Islet precursor cell (in vitro differentiated cells): ENCODE measurements at places on chromosomes 7 and 10.

- DNase-seq: peak; percentile 42
Measured at GRCh38 chr10:48542471-48543181, 62.2 kb downstream of the ARHGAP22 start.

- no peak for DNase-seq
Measured at GRCh38 chr10:129448539-129448938, 18.5 kb upstream of the MGMT start.

- no peak for DNase-seq
Measured at GRCh38 chr10:101218351-101219138, 10.7 kb downstream of the LBX1 start.

GRCh38 chr7:47385536-47386125, 196.3 kb downstream of the TNS3 start:
- no peak for DNase-seq

GRCh38 chr10:102262744-102263370, 17.5 kb downstream of the GBF1 start:
- no peak for DNase-seq

DNA sequence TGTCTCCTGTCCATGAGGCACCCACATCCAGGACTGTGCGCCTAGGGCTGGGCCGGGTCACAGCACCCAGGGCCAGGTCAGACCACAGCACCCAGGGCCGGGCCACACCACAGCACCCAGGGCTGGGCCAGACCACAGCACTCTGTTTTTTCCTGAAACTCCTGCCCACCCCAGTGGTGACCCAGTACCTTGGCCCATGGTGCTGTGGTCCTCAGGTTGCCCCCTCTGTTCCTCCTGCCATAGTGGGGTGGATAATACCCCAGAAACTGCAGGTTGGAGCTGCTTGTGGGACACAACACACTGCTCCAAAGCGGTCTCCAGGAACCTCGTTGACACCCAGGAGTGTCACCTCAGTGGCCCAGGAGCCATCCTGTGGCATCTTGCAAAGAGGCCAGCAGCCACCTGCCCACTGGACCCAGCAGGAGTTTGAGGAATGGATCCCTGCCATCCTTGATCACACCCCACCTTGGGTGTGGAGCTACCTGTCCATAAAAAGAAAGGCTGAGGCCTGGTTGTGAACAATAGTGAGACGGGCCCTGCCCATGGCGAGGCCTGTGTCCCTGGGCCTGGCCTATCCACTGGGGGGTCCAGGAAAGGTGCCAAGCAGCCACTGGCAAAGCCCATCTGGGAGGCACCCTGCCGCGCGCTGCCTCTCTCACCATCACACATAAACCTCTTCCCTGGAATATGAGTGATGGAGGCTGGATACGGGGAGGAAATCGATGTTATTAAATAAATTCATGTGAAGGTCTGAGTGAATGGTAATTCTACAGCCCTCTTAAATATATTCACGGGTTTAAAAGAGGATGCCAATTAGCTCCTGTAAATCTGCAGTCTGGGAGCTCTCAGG, 89.0 kb downstream of the NKX6-2 start:
- DNase-seq: peak; percentile 37

DNA sequence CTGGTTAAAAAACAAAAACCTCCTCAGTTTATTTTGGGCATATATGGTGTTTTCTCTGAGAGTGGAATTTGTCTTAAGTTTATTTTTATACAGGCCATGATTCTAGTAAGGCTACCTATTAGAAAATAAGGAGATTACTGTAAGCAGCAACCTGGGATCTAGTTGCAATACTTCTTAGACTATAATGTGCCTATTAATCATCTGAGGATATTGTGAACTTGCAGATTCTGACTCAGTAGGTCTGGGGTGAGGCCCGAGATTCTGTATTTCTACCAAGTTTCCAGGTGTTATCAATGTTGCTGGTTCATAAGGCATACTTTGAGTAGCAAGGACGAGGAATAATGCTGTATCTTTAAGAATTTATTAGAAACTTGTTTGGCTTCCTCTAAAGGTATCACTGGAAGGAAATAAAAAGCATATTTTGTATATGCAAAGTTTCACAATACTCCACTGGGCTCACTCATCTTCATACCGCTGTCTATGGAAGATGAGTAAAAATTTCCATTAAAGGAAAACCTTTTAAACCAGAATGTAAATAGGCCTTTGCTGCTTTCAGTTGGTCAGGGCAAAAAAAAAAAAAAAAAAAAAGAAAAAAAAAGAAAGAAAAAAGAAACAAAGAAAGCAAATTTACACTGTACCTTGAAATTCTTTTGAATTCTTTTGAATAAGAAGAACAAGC, 105.8 kb downstream of the BMPER start:
- no peak for DNase-seq

DNA sequence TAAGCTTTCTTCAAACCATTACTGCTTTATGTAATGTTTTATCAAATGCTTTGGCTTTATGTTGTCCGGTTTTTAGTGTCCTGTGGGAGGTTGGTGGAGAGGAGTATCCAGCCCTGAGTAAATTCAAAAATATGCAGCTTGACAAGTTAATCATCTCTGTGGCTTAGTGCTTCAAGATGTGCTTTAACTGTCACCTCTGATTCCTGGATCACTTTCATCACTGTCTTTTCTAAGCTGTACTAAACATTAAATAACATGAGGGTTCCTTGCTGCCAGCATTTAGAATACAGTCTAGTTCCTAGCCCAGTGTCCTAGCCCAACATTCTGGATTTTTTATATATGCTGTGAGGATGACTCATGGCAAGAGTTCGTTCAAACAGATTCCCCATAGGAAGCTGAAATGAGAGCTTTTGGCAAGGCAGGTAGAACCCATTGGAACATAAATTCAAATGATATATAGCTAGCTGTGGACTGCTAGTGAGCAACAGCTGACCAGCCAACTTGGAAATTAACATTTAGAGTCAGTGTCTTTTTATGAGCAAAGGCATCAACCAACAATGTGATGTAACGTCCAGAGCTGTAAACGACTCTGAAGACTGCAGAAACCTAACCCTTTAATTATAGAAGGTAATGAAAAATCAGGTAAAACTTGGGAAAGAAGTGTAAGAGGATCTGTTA, 80.6 kb upstream of the OIT3 start:
- DNase-seq: no peak

GRCh38 chr7:70271617-70272081, 673.4 kb downstream of the AUTS2 start:
- DNase-seq: no peak

GRCh38 chr10:119112056-119112455, 8.1 kb downstream of the DENND10 start:
- DNase-seq: no peak

DNA sequence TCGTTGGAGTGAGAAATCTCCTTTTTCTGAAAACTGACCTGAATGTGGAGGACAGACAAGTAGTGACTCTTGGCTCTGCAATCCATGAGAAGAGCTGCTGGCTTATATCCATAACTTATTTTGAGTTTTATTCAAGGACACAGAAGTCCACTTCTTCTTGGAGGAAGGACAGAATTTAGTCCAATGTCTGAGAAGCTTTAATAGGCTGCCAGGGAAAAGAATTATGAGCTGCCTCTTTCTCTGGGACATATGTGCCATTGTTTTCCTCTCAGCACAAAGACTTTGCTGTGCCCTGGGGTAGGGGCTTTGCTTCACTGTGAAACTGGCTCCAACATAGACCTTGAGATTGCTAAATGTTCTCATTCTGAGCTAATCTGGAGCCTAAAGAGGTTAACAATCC, 20.5 kb upstream of the AOC1 start:
- no peak for DNase-seq

DNA sequence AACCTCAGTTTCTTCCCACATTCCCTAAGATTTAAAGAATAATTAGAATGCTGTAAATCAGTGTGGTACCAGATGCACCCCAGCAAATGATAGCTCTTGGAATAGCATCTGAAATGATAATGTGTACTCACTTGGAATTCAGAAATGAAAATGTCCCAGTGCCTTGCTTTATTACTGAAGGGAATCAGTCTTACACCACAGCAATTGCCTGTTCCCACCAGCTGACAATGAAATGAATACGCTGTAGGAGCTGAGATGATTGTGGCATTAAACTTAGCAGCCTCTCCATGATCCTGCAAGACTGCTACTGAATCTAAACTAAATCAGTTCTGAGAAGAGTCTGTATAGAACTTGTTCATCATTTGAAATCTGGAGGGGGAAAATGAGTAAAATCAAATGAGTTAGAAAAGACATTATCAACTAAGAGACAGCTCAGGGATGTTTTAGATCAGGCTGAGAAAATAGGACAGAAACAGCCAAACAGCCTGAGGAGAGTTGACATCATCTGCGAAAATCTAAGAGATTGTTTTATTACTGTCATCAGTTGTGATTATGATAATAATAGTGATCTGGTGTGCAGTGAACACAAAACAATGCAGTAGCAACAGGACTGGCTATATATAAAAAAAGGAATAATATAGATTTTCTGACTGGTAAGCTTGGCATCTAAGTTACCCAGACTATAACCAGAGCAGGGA, 108.6 kb upstream of the SLC13A1 start:
- no peak for DNase-seq

GRCh38 chr7:104541897-104542296, 213.5 kb downstream of the LHFPL3 start:
- DNase-seq: no peak

- no peak for DNase-seq
Measured at GRCh38 chr7:13797545-13797944, 191.9 kb downstream of the ETV1 start.

DNA sequence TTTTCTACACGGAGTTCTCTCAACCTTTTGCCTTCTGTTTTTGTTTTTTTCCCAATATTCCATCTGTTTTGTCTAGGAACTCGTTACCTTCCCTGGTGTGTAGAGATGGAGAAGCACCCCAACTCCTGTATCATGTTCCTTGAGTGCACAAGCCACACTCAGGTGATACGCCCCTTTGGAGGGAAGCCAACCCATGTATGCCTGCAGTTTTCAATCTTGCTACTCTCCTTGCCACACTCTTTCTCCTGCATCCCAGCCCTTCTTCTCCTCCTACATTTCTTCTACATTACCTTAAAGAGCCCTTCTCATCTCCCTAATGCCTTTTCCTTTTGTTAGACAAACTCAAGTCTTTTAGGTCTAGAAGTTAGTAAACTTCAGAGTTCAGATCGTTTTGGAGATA, 10.2 kb upstream of the SP4 start:
- no peak for DNase-seq

DNA sequence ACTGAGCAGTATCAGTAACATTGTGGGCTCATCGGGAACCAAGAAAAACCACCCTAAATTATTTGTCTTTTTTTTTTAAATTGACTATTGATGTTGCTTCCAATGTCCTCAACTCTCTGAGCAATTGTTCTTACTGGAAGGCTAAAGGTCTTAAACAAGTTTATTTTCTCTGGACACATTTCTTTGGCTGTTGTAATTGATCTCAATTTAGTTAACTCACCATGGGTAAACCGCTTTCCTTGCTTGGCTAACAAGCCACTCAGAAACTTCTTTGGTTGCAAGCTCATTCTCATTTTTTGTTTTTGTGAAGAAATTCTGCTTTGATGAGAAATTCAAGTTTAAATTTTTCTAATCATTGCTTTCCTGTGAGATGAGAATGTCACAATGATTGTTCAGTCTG, 25.5 kb downstream of the CCDC71L start:
- DNase-seq: no peak
